Activated T-cell treated with anti-CD3 and anti-CD28 coated beads, Interleukin-2, amount 50 U/mL, for 4 hours (primary cell): ENCODE measurements at places on chromosomes 11 and 22.

DNA sequence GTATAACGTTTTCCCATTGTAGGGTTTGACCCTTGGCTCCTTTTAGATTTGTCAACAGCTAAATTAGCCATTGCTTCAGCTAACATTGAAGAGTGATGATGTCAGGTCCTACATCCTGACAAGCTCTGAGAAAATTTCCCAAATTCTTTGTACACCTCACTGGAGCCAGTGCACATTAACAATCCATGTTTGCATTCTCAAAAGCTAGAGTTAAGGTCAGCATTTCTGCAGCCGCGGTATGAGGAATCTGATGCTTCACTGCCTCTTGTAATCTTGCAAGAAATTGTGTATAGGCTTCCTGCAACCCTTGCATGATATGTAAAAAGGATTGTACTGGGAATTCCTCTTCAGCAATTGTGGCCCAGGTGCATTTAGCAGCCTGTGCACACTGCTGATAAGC lies 33.1 kb upstream of the NCAM1 start:
- no peak for DNase-seq

DNA sequence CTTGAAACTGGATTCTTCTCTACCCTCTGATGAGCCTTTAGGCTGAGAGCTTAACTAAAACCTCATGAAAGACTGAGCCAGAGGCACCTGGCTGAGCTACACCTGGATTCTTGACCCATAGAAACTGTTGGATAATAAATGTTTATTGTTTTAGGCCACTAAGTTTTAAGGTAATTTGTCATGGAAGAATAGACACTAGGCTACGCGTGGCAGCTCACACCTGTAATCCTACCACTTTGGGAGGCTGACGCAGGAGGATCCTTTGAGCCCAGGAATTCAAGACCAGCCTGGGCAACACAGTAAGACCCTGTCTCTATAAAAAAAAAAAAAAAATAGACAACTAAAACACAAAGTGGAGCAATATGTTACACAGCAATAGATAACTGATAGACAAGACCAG lies 29.2 kb upstream of the UPB1 start:
- DNase-seq: no peak

DNA sequence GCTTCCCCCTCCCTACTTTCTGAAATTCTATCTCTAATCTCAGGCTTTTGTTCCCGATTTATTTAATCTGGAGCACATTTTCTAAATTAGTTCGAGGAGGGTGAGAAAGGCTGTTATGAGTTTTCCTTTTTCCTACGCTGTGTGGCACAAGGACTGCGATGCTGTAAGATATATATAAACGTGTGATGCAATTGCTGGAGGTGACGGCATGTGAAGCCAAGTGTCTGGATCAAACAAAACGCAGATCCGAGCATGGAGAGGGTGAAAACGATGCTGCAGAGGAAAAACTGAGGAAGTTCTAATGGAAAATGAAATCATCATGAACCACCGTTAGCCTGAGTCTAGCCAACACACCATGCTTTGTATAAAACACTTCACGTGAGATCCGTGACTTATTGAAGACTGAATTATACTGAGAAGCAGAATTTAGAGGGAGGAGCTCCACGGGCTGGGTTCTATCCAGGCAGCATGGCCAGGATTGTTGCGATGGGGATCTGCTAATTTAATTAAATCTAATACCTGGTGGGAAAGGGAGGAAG lies 4.4 kb downstream of the PKNOX2 start:
- no peak for DNase-seq

DNA sequence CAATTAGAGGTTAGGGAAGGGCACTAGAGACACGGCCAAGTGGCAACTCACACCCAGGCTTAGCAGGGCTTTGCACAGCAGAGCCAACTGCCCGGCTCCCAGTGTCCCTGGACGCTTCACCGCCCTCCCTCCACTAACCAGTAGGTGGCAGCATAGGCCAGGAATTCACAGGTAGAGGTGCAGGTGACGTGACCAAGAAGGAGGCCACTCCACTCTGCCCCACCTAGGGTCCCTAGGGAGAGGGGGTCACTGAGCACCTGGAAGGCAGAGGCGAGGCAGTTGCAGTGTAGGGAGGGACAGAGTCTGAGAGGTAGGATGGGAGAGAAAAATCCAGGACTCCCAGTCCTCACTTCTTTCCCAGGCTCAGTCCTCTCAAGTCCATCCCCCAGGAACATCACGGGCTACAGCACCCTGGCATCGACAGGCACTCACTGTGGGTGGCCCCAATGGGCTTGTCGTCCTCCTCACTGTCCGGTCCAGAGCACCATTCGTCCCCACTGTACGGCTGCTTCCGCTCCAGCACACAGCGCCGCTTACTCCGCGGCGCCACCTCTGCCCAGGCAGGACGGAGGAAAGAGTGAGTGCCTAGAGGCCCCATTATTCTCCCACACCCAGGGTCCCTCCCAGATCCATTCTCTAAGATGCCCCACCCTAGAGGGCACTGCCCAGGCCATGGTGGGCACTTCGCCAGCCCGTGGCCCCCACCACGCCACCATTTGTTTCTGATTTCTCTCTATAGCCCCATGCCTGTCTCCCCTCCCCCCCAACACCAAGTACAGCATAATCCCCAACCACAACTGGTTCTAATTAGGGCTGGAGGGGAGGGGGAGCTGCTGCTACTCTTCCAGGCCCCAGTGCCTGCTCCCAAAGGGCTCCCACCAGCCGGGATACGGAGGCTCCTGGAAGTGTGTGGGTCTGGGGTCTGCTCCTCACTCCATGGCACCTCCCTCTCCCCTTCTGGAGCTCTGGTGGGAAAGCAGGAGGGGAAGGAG lies 18.4 kb downstream of the BCL9L start:
- DNase-seq: peak; percentile 86

- DNase-seq: no peak
Measured at GRCh38 chr22:24188705-24189248, 7.5 kb downstream of the SUSD2 start.

DNA sequence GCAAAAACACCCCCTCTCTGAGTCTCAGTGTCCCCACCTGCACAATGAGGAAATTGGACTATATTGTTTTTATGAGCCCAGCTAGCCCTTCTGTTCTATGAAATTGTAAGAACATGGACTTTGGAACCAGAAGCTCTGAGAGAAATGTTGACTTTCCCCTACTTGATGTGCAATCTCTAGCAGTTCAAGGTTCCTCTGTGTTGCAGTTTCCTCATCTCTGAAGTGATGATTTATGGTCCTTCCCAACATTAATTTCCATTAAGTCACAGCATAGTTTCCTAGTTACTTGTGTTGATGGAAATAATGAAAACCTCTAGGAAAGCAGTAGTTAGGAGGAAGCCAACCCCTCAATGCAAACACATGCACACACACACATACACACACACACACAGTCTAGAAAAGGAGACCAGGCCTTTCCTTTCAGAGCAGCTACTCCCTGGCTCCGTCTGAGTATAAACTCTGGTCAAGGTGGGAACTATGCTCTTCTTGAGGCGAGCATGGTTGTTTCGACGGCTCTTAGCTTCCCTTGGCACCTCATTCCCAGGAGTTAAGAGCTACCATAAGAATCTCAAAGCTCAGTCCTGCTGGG lies 518.4 kb downstream of the SOX6 start:
- no peak for DNase-seq

GRCh38 chr11:2376751-2377451 lies at the start of gene CD81:
Gene CD81 (plus strand): TSS chr11:2377310. CDS start chr11:2377550, 240 bp downstream.
- peak; percentile 61 for DNase-seq

DNA sequence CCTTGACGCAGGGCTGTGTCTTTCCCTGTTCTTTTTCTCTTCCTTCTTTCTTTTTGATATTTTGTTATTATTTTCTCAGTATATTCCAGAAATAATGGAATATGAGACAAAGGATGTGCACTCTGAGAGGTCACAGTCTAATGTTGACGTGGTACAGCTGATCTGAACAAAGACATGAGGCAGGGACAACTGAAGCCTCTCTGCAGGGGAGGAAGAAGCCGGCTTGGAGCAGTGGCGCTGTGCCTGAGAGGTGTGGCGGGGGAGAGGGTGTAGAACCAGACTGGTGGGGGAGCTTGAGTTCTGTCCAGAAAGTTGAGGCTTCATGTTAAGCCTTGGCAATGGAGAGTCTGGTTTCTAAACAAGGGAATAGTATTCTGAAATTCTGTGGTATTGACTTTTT lies 34.7 kb downstream of the ADAMTS15 start:
- no peak for DNase-seq

DNA sequence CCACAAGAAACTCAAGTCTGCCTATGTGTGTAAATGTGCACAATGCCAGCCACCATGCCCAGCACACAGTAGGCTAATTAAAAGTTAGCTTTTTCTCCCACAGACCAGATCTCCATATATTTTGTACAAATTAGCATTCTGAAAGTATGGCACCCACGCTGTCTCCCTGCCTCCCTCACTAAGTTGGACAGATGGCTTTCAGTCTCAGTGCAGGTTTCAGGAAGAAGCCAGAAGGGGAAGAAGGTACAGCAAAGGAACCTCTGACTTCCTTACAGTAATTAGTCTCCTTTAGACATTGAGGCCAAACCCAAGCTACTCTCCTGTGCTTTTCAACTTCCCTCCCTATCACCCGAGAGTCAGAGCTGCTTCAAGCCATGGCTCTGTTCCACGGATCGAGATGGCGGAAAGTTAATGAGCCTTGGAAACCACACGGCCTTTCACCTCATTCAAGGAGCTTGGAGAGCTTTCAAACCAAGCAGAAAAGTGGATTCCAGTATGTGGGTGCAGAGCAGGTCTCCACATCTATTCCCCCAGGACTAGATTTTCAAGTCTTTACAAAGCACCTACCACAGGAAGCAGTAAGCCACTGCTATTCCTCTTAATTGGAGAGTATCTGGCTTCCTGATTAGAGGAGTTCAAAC lies 221.1 kb upstream of the NARS2 start:
- DNase-seq: no peak

DNA sequence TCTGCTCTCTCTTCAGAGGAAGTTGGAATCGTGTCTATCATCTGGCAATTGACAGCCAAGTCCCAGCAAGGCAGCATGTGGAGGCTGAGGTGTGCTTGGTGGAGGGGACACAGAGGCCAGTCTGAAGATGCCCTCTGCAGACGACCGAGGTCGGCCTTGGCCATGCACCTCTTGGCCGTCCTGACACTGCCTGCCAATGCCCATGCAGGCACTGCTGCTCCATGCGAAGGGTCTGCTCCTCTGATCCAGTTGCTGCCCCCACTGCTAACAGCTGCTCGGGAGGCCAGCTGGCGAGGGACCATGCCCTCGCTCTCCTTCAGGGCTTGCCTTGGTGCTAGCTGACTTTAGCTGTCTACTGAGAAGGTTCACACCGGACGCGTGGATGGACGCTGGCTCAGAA lies 527.9 kb downstream of the OPCML start:
- no peak for DNase-seq

- no peak for DNase-seq
Measured at GRCh38 chr11:69669486-69669885, 5.7 kb downstream of the LTO1 start.

DNA sequence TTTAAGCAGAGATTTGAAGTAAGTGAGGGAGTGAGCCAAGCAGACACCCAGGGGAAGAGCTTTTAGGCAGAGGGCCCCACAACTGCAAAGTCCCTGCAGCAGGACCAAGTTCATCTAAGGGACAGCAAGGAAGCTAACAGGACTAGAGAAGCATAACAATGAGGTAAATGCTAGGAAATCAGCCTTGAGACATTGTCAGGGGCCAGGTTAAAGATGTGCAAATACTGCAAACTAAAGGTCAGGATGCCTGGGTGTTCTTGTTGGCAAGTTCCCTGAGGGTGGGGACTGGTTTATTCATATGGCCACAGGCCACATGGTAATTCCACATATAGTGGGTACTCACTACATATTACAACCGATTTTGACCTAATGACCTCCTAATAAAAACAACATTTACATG lies 399.2 kb upstream of the NARS2 start:
- DNase-seq: no peak

DNA sequence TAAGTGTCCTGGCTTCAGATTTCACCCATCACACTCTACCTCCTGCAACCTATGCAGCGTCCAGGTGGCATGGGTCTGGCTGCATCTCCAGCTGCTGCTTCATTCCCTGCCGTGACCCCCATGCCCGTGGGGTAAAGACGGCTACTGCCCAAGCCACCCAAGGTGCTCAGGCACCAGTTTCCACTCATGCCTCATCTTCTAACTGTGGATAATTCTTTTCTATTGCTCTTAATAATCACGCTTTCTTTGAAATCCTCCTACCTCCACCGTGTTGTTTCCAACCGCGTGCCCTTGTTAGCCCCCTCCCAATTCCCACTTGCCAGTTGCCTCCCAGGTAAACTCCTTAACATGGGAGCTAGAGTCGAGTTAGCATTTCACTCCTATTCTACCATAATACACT lies 738.5 kb downstream of the OPCML start:
- no peak for DNase-seq

DNA sequence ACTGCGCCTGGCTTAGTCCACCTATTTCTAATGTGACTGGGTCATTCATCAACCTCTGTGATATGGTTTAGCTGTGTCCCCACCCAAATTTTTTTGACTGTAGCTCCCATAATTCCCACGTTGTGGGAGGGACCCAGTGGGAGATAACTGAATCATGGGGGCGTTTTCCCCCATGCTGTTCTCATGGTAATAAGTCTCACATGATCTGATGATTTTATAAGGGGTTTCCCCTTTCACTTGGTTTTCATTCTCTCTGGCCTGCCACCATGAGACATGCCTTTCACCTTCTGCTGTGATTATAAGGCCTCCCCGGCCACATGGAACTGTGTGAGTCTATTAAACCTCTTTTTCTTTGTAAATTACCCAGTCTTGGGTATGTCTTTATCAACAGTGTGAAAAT lies 8.7 kb downstream of the CENATAC start:
- DNase-seq: no peak

- DNase-seq: no peak
Measured at GRCh38 chr11:124481365-124482323, 36.1 kb upstream of the OR8B8 start.

DNA sequence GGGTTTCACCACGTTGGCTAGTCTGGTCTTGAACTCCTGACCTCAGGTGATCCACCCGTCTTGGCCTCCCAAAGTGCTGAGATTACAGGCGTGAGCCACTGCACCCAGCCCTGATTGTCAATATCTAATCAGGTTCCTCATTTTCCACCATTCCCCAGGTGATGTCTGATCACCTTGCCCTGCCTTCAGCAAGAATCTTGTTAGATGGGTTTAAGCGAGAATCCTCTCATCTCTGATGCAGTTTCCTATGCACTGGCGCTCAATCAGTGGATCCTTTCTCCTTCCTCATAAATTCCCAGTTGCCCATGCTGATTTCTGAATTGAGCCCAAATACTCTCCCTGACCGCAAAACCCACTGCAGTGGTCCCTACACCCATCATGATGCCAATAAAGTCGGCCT lies 664 bp upstream of the ZC3H7B start:
- no peak for DNase-seq

- no peak for DNase-seq
Measured at GRCh38 chr11:126290887-126291286, 8.0 kb downstream of the TIRAP start.
